ENCODE measurements at places on chromosomes 6 and 20.
A peak's percentile ranks its signal among the peaks of the same experiment; 100 is the strongest.

- DNase-seq: no peak
Observed at GRCh38 chr6:11854408-11855165, 76.0 kb upstream of the ADTRP start.

GRCh38 chr6:143507358-143508145 is 4.0 kb downstream of the FUCA2 start:
- no peak for DNase-seq

DNA sequence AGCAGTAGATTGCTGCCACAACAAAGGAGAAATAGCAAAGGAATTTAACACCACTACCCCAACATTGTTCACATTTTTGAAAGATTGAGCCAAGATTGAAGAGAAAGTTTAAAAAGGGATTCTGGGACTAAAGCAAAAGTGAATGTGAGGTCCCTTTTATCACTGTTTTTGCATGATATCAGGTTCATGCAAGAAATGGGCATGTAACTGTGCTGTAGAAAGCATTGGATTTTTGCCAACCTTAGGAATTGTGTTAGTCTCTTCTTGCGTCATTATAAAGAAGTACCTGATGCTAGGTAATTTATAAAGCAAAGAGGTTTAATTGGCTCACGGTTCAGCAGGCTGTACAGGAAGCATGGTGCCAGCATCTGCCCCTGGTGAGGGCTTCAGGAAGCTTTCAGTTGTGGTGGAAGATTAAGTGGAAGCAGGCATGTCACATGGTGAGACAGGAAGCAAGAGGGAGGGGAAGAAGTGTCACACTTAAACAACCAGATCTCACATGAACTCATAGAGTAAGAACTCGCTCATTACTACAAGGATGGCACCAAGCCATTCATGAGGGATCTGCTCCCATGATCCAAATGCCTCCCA is 4.6 kb upstream of the GJB7 start:
- no peak for DNase-seq

- no peak for DNase-seq
Observed at GRCh38 chr6:41747256-41748101, at the start of gene PGC. PGC (minus strand) TSS chr6:41747397; CDS start chr6:41747334, 63 bp downstream.

GRCh38 chr6:39157511-39157910 is 42.5 kb upstream of the SAYSD1 start:
- DNase-seq: no peak

- no peak for DNase-seq
Observed at GRCh38 chr20:61861054-61861841, 204.4 kb downstream of the TAF4 start.

GRCh38 chr6:10894958-10895357 is 8.1 kb downstream of the SYCP2L start:
- no peak for DNase-seq

DNA sequence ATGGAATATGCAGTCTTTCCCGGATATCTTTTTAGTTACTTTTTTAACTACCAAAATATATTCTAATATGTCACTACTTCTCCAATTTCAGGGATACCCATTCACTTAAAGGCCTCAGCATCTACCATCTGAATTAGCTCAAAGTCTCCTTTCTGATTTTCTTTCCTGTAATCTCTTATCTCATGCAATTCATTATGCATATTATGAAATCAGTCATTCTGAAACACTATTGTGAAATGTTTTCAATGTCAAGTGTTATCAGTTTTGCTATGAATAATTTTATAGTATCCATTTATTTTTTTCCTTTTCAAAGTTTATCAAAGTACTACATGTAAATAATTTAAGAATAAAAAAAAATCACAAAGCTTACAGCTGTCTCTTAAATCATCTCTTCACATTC is 41.2 kb upstream of the TPBG start:
- DNase-seq: no peak

GRCh38 chr20:19815553-19815991 is 57.5 kb downstream of the RIN2 start:
- peak; percentile 96 for DNase-seq

DNA sequence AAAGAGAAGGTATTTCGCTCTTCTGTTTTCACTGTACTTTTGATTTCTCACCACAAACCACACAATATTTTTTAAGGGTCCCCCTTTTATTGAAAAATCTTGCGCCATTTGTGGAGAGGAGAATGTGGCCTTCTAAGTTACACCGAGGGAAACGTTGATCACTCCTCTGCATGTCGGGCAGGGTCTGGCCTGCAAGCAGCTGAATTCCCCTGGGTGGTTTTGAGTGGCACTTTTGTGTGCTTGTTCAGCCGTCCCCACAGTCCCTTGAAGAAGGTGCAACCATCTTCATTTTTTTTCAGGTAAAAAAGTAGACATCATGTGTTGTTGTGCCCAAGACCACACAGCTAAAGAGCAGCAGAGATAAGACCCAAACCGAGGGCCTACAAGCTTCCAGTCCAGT is 6.1 kb downstream of the GPR31 start:
- no peak for DNase-seq

DNA sequence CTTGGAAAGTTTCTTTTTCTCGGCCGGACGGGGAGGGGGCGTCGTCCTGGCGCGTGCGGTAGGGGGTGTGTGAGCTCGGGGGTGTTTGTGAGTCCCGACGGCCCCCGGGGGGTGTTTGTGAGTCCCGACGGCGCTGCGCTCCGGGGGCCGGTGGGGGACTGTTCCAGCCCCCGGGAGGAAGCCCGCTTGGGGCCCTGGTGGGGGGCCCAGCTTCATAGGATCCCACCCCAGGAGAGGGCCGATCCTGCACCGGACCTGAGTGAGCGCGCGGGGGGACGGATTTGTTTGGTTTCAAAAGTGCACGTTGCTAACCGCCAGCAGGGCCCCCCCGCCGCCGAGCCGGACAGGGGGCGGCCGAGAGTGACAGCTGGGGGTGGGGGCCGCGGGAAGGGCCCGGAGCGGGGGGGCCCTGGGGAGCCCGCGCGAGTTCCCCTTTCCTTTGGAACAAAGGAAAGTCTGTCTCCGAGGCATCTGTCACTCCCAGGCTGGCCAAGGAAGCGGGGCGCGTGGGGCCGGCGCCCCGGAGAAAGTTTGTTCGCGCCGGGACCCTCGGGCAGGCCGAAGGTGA is 485 bp downstream of the TGIF2 start:
- no peak for DNase-seq

DNA sequence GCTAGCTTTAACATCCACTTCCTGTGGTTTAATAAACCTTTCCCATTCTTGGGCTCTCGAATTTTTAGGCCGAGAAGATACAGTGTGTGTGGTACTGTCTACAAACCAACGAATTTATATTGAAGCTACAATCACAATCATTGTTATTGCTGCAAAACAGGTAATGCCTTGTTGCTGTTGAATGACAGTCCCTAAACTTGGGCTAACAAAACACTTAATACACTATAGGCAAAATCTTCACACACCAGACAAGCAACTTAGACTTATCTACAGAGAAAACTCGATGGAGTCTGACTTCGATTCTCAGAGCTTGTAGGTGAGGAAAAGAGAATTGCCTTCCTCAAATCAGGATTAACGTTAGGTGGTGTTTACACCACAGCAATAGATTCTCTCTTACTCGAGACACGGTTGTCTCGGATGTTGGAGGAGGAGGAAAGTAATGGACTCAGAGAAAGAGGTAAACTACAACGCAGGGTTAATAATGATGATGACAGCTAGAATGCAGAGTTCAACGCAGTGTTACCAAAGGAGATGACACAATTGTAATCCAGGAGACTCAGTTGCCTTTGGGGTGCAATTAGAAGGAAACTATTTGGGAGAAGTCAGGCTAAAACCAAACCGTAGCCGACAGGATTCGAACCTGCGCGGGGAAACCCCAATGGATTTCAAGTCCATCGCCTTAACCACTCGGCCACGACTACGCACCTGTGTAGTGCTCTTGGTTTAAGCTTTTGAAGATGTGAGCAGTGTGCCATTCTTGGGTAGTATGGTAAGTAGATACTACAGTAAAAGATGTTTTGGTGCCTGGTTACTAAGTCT is 32.5 kb upstream of the ZNF184 start:
- DNase-seq: no peak

DNA sequence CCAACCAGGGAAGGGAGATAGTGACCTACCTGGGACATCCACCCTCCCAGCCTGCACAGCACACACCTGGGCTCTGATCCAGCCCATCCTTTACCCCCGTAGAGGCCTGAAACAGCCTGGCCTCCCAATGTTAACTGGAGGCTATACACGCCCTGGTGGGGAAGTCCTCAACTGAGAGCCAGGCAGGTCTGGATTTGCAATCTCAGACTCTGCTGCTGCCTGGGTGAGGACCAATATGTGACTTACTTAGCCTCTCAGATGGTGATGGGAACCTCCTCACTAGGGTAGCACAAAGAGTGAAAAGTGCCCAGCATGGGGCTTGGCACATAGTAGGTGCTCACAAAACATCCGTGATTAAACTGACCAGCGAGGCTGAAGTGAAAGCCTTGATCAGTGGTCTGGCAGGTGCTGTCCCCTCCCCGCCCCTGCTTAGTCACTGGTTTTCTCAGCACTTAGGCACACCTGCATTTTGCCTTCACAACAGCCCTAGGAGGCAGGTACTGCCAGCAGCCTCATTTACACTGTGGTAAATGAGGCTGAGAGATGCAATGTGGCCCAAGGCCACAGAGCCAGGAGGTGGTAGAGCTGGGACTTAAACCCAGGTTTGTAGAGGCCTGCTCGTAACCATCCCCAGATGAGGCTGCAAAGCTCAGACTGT is 12.4 kb downstream of the PEDS1 start:
- DNase-seq: no peak

DNA sequence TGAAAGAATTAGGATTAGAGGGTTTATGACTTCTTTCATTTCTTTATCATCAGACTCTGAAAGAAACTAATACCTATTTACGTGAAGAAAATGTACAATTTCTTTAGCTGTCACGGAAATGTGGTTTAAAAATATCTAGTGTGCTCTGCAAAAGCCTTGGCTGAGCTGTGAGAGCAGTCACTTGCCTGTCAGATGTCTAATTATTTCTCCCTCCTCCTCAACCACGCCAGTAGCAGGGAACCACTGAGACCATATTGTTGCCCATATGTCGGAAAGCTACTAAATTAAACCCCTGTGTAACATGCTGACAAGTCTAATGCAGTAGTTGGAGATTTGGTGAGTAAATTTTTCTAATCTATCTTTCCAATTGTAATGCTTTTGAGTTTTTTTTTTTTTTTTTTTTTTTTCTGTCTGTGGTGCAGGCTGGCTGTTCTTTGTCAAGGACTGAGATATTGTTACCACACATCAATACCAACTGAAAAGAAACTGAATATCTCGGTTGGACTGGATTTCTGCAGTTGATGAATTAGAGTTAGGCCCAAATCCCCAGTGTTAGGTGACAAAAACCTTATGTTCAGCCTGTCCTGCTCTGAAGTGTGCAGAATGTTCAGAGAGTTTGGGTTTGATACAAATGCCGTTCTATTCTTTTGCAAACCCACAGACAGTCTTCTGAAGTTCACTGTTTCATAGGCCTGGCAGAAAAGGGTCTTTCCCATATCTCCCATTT is 302.9 kb upstream of the SYNCRIP start:
- DNase-seq: no peak

DNA sequence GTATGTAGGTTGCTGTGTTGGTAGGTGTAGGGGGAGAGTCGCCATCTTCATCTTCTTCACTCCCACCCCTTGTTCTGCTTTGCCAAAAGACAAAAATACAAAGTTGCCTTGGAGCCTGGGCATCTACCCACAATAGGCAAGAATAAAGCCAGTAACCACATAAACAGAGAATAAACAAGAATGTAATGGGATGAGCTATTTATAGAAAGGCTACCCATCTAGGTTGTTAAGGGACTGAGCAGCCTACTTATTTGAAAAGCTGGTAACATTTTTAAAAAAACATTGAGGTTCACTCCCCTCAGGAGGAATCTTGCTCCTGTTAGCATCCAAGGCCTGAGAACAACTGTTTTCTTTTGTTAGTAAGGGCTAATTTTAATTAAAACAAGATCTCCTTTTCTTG is 301.4 kb upstream of the STXBP5 start:
- no peak for DNase-seq

- no peak for DNase-seq
Observed at GRCh38 chr6:137911675-137912191, 44.7 kb downstream of the TNFAIP3 start.

GRCh38 chr6:107699254-107699653 is 124.9 kb downstream of the SCML4 start:
- no peak for DNase-seq

- no peak for DNase-seq
Observed at GRCh38 chr6:49636713-49637349, at the start of gene RHAG. RHAG (minus strand) TSS chr6:49636839; CDS start chr6:49636812, 27 bp downstream.

DNA sequence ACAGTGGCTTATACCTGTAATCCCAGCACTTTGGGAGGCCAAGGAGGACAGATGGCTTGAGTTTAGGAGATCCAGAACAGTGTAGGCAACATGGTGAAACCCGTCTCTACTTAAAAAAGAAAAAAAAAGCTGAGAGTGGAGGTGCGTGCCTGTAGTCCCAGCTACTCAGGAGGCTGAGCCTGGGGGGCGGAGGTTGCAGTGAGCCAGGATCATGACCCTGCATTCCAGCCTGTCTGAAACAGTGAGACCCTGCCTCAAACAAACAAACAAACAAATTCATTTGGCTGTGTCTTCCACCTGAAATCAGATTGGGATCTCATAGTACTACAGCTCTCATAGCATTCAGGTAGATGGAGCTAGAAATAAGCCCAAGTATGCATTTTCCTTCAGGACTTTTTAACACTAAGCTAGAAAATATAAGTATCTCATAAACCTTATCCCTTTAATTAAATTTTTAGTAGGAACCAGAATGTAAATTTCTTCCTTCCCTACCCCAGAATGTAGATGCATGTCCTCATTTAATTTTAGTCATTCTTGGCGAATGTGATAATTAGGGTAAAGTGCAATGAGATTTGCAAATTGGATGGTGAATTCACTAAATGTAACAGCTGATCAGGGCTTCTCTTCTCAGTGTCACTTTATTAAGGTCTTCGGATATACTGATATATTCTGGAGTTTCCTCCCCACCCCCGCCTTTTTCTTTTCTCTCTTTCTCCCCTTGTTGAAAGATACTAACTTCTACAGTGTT is 190.4 kb downstream of the CDKAL1 start:
- no peak for DNase-seq

DNA sequence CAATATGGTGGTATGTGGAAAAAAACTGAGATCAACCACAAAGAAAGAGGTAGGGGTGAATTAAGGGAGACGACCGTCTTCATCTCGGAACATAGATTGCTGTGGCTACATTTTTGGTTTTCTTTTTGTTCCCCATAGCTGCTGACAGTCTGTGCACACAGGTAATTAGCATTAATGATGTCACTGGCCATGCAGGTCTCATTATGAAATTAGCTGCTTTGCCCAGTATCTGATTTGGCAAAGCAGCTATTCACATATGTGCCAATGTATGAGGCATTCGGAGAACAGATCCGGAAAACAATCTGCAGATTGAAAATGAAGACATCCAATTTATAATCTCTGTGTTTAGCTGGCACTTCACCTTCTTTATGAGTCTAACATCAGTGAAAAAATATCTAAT is 13.1 kb downstream of the NOX3 start:
- DNase-seq: no peak
